AG09309 (cell line): ENCODE measurements at places on chromosomes 16 and 17.

- DNase-seq = no peak
Measured at GRCh38 chr17:78263063-78263735, 31.8 kb downstream of the TMEM235 start.

GRCh38 chr16:30700491-30700890 lies 1.5 kb downstream of the SRCAP start:
- DNase-seq = no peak

GRCh38 chr16:85686912-85687591 lies 1.7 kb downstream of the GINS2 start:
- DNase-seq = no peak

DNA sequence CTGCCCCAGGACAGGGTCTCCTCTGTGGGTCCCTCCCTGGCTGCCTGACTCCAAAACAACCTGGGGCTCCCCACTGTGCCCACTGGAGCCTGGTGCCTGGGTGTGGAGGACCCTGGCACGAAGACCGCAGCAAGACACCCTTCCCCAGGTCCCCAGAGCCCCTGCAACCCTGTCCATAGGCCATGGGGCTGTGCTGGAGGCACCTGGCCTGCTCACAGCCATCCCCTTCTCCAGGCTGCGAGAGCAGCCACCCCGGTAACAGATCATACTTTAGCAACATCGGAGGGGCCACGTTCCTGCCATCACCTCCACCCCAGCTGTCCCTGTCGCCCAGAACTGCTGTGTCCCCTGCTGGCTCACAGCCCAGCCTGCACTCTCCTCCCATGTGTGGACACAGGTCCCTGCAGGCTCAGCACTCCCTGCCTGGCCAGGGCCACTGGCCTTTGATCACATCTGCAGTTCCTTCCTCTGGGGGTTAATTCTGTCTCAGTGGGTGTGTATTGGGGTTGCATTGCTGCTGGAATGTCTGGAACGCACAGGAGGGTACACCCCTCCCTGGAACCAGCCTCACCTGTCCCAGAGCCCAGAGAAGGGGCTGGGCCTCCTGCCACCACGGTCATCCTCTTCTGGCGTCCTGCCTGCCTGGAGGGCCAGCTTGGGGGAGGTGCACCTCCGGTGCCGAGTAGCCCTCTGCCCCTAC lies 12.2 kb downstream of the PPL start:
- no peak for DNase-seq
